ENCODE measurements at places on chromosomes 2 and 18.

DNA sequence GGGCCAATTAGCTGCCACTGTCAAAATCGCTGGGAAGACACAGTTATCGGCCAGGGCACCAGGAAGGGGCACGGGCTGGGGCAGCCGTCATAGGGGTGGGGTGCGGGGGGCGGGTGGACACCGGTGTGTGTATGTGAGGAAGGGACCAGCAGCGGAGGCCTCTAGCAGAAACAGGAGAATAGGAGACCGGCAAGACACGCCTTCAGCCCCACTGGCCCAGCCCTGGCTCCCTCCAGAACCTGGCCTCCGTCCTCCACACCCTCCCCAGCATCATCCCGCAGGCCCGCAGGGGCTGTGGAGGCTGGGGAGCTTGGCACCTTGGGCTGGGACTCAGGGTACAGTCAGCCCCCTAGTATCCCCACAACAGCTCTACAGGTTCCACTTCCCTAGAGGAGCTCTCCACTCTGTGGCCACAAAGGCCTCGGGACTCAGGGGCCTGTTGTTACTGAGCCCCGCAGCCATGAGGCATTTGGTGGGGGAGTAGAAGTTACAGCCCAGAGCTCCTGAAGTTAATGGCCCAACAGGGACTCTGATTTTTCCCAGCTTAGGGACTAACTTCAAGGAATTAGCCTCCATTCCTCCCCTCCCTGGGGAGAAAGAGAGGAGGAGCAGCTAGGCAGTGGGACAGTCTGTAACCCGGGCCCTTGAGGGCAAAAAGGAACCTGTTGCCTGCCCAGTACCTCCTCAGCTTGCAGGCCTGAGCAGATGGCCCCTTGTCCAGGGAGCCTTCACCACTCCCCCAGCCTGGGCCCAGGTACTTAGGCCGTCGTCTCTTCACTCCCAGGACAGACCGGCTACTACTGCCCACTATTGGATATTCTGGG, 19.9 kb downstream of the SH2D6 start:
- no peak for DNase-seq

GRCh38 chr18:9825571-9826073, 60.2 kb upstream of the TXNDC2 start:
- no peak for DNase-seq

- DNase-seq = no peak
Observed at GRCh38 chr18:8933714-8934284, 168.7 kb upstream of the NDUFV2 start.

DNA sequence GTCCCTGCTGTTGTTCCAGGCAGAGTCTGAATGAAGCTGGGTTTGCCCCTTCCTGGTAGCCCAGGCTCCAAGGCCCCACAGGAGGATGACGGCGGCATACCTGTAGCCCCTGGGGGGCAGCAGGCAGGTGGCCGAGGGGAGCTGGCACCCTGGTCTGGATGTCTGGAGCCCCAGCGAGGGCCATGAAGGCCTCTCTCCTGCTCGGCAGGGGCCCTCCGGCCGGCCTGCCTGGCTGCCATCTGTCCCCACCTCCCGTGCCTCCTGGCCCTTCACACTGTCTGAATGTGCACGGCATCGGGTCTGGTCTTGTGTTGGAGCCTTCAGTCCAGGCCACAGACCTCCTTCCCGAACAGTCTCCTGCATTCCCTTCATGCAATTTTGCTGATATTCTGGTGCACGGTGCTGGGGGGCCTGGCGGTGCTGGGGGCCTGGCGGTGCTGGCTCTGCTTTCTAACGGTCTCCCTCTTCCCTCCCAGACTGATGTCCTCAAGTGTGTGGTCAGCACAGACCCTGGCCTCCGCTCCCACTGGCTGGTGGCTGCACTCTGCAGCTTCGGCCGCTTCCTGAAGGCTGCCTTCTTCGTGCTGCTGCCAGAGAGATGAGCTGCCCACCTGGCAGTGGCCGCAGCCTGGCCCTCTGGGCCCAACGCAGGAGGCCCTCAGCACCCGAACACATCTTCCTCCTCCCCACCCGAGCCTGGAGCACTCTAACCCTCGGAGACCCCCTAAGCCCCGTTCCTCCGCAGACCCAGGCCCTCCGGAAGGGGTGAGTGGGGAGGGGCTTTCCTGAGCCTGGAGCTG, 13.5 kb downstream of the BOK start:
- DNase-seq = no peak

- DNase-seq = no peak
Observed at GRCh38 chr2:15747603-15748471, 156.2 kb downstream of the DDX1 start.

DNA sequence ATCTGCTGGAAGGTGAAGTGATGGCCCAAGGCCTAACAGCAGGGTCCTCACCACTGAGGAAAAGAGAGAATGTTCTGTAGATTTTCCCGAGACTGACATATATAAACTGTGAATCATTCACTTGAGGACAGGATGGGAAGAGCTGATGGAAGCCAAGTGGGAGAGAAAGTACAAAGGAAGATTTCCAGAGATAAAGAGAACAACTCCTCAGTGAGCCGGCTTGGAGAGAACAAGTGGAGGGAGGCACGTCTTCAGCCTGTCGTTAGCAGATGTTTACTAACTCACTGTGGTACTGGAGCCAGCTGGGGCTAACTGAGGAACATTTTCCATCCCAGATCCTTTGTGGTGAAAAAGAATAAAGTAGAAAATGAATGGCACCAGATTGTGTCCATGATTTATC, 552.9 kb upstream of the TNP1 start:
- DNase-seq = no peak

GRCh38 chr2:239693761-239694415, 293.1 kb upstream of the HDAC4 start:
- DNase-seq = no peak

GRCh38 chr2:102484310-102485061, 11.5 kb downstream of the SLC9A4 start:
- no peak for DNase-seq
